ENCODE measurements at places on chromosomes 12 and 14. TPM values are rescaled to one million over a fixed set of nuclear protein-coding genes. Genes with fewer than 3 reads are reported as not detected.

DNA sequence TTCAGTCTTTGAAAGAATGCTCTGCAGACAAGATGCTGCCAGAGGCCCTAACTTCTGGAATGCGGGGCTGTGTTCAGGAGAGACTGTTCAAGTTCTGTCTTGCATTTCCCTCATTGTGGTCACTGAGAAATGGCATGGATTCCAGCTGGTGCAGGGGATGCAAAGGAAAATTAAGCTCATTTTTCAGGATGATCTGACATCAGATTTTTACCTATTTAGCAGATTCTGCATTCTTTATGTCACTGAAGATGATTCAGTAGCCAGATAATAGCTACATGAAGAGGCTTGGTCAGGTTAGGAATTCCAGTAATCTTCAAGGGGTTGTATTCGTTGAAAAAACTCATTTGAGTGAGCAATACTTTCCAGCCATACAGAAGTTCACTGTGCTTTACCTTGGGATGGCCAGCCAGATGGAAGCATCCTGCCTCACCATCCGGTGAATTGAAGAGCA lies 16.1 kb upstream of the MFAP5 start:
- no peak for DNase-seq

DNA sequence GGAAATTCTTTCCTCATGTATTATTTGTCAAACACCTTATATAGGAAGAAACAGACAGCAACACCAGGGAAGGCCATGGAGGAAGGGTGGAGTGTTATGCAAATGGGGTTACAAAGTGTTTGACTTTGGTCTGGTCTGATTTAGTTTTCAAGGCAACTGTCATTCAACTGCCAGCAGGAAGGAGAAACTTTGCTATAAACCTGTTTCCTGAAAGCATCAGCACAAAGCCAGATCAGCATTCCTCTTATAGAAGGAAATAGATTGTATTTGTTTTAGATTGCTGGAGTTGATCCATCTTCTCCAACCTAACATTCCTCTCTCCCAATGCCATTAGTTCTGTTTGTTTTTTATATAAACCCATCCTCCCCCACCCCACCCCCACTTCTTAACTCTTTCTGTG lies 65.7 kb downstream of the STAB2 start:
- DNase-seq: no peak

DNA sequence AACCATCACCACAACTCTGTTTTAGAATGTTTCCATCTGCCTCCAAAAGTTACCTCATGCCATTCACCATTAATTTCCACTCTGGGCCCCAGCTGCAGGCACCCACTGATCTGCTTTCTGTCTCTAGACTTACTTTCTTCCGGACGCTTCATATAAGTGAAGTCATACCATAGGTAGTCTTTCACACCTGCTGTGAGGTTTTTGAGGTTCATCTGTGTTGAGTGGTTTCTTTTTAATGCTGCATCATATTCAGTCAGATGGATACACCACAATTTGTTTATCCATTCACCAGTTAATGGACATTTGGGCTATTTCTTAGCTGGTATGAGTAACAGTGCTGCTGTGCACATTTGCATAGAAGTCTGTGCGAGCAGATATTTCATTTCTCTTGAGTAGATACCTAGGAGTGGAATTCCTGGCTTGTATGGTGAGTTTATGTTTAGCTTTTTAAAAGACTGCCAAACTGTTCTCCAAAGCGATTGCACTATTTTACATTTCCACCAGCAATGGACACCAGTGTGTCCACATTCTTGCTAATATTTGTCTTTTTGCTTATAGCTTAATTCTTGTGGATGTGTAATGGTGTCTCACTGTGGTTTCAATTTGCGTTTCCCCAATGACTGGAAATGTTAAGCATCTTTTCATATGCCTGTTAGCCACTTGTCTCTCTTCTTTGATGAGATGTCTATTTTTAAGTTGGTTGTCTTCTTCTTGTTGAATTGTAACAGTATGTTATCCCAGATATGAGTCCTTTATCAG lies 48.3 kb downstream of the ZFYVE21 start:
- DNase-seq: no peak

DNA sequence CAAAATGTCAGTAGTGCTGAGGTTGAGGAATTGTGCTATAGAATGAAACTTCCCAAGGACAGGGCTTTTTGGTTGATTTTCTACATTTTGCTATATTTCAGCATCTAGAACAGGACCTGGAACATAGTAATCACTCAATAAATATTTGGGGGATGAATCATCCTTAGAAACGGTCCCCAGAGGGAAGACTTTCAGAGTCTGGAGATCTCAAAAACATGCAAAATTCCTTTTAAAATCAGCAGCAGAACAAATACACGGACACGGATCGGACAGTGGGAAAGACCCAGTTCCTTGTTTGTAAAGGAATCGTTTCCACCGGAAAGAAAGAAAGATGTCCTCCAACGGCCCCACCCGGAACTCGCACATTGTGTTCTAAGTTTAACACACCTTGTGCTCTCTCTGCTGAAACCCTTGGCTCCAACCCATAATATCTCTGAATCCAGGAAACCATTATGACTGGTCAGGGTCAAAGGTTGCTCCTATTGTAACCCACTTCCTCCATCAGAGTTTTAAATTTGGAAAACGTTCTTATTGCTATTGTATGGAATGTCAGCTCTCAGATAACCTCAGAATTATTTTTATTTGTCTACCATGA lies 617.2 kb downstream of the MED13L start:
- DNase-seq: no peak

DNA sequence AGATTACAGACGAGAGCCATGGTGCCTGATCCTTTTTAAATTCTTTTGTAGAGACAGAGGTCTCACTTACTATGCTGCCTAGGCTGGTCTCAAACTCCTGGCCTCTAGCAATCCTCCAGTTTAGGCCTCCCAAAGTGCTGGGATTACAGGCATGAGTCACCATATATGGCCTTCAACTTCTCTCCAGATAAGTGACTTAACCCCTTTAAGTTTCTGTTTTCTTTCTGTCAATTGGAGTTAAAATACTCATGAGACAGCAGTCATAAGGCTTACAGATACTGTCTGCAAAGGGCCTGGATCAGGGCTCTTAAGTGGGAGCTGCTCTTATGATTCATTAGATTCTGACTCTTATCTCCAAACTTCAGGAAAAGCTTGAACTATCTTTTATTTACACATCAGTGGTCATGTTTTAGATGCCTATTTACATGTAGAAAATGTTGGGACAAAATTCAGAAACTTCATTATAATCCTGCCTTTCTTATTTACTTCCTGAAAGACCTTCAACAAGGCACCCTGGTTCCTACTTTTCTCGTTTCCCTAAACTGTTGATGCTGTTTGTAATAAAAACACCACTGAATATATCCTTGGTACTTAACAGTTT lies 271.5 kb upstream of the TBX3 start:
- DNase-seq: no peak

DNA sequence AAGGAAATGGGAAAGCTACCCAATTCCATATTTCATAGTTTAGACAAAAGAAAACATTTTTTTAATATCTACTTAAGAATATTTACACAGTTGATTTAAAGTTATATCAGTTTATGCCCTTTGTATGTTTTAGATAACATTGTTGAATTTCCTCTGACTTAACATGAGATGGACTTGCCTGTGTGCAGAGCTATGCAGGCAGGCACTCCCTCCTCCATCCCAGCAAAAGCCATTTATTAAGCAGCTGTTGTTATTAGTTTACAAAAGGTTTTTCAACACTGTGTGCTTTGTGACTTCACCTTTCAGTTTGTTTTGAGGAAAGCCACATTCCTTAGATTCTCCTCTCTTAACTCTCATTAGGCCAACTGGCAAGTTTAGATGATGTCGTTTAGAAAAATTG lies 337.5 kb upstream of the PDE3A start:
- no peak for DNase-seq

GRCh38 chr14:76419399-76419798 lies 43.5 kb downstream of the ESRRB start:
- no peak for DNase-seq

DNA sequence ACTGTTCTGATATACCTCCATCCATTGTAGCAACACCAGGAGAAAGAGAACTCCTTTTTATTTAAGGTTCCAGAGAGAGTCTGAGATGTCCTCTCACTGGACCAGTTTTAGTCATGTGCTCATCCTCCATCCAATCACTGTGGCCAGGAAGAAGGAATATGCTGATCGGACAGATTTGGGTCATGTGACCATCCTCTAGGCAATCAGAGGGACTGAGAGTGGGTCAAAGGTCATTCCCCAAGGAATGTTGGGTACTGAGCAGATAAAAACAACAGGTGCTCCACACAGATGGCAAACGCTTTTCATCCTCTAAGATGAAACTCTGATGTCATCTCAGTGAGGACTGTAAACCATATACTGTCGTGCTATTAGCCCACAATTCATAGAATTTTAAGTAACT lies 28.8 kb upstream of the RPH3A start:
- DNase-seq: no peak

DNA sequence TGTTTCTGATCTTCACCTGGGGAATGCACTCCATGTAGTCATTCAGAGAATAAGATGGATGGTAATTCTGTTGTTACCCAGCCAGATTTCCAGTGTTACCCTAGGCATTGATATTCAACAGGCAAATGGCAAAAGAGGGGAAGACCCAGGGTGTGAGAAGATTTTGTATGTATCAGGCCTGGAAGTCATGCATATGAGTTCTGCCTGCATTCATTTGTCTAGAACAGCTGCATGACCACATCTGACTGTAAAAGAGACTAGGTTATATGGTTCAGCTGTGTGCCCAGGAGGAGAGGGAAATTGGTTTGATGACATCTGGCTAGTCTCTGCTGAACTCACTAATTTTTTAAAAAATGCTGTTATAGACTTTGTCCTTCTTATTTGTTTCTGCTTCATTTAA lies 224.9 kb downstream of the NAV3 start:
- no peak for DNase-seq

- DNase-seq: no peak
Observed at GRCh38 chr14:23512156-23512555, 39.4 kb downstream of the ZFHX2 start.

DNA sequence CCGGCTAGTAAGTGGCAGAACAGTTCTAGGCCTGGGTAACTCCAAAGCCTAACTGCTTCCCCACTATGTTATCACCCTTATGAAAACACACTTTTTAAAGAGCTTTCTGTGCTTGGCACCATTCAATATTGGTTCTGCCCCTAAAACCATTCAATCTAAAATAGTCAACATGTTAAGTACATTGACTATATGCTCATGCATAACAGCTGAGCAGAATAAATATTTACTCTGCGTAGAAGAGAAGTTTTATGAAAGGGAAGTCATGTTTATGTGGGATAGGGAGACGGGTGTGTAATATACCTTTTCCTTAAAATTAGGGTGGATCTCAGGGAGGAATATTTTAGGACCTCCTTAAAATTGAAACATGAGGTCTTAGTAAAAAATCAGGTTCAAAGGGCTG lies 80.5 kb downstream of the SAMD4A start:
- no peak for DNase-seq

- no peak for DNase-seq
Observed at GRCh38 chr12:124747426-124748161, 116.1 kb downstream of the SCARB1 start.

DNA sequence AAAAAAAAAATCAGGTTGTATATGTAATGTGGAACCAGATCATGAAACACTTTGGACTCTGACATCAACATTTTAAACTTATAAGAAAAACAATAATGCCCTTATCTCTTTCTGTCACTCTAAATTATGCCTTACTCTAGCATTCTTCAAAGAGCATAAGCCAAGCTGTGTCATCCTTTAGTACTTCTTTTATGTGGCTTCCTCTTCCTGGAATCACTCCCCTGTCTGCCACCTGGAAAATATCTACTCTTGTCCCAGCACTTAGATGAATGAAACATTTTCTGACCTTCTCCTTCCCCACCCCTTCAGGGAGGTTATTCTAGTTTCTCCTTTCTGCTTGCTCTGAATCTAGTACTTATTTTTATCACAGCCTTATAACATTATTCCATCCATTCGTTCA lies 101.2 kb downstream of the CNTN1 start:
- DNase-seq: no peak

DNA sequence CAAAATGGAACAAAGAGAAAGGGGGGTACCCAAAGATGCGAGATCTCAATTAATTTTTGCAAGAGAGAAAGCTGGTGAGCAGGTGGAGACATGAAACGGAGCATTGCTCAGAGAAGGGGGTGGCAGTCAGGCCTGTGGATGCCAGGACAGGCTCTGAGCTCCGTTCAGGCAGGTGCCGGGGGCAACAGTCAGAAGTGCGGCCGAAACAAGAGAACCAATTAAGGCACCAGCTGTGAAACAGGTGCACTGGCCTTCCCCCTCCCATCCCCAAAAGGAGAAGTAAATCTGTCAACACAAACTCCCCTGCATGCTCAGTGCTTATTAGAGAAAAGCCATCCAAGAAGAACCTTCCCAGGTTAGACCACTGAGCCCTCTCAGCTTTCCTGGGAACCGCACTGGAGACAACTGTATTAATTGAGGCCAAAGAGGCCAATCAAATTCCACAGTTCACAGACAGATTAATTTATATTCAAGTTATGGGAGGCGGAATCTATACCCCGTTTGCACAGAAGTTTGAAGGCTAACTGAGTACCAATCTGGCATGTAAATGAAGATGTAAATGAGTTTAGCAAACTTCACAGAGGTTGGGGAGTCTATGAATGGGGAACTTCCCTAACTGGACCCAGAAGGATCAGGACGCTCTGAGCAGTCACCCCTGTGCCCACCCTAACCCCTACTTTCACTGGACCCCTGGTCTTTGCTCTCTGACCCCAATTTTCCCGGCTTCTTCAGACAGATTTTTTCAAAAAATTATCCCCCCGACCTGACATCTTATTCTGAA lies 20.9 kb downstream of the OAS2 start:
- DNase-seq: no peak

The RPGRIP1 gene
- 0.19 TPM for total RNA-seq

The ABCD2 gene
- total RNA-seq: 0.12 TPM

The CD9 gene
- 120 TPM for total RNA-seq
